ENCODE measurements at places on chromosomes 3 and 15.

GRCh38 chr3:76912841-76913383 lies 127.0 kb upstream of the ROBO2 start:
- peak; percentile 38 for DNase-seq

GRCh38 chr15:73022161-73022560 lies 30.1 kb upstream of the NEO1 start:
- no peak for DNase-seq

- peak; percentile 42 for DNase-seq
Measured at GRCh38 chr3:24533561-24534193, 39.0 kb upstream of the THRB start.

GRCh38 chr15:59352683-59353082 lies 20.0 kb downstream of the MYO1E start:
- no peak for DNase-seq

DNA sequence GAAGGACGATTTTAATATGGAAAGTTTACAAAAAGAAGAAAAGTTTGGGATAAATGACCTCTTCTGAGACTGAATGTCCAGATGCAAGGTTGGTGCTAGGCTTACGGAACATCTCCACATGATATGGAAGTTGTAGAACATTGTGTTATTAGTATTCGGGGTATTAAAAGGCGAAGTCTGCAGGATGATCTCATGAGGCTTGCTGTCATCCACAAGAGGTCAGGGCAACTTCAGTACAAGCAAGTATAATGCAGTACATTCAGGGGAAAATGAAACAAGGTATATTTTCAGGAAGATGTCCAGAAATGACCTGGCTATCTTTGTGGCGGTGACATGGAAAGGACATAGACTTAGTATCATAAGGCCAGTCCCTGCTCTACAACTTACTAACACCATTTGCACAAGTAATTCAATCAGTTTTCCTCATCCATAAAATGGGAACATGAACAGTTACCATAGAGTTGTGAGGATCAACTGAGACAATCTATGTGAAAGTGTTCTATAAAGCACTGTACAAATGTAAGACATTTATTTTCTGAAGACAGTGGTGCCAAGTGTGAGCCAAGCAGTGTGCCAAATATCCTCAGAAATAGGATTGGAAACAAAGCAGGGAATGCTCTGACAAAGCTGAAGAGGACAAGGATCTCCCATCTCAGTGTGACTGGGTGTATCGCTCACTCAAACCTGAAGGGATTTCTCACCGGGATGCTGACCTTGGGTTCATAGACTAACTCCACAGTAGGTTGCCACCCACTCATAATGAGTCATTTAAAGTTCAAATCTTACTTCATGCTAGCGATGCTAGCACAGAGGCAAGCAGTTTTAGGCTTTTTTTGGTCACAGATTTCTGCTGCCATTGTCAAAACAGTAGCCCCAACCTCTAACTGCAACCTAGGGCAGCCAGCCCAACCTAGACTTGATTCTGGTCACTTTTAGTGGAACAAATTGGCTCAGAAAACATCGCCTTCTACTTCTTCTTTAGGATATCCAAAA lies 118.3 kb downstream of the TIGIT start:
- no peak for DNase-seq

DNA sequence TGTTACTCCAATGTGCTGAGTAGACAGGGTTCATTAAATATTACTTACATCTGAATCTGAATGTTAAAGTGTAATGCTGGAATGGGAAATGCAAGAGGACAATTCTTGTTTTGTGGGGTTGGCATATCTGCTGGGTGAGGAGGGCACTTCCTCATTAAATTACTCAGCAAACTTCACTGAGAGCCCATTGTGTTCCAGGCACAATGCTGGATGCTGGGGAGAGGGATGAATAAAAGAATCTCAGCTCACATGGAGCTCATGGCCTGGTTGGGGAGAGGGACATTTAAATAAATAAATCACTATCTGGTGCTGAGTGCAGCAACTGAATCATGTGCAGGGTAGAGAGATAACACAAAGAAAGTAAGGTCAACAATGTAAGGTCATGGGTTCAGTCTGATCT lies 199.2 kb upstream of the CFAP20DC start:
- no peak for DNase-seq

DNA sequence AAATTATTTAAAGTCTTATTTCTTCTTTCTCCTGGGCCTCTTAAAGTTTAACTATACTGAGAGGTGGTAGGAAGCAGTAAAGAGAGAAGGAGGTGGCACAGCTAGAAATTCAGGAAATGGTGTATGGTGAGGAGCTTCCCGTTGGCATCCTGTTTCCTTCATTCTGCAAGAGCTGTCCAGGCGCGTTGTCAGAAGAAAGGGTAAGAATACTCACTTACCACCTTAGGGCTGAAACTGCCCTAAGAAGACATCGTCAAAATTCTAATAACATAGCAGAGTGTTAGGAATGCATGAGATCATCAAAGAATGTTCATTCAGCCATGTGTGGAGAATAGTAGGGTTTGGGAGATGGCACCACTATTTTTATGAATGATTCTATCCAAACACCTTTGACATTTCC lies 699.6 kb downstream of the MCTP2 start:
- no peak for DNase-seq

GRCh38 chr15:37208146-37209040 lies 108.0 kb upstream of the MEIS2 start:
- no peak for DNase-seq

DNA sequence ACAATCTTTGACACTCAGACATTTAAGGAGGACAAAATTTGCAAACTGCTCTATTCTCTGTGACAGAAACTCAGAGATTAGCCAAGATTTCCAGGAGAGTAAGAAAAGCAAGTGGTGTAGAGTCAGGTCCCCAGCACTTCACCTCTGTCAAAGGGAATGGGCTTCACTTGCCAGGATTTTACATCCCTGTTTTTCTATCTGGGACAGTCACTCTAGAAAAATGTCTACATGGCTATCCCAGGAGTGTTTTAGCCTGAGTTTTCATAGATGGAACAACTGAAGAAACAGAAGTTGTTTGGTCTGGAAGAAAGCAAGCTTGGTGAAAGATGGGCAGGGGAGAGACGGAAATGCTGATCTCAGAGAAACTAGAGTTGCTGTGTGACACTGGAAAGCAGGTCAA lies 3.0 kb downstream of the FAM219B start:
- no peak for DNase-seq

DNA sequence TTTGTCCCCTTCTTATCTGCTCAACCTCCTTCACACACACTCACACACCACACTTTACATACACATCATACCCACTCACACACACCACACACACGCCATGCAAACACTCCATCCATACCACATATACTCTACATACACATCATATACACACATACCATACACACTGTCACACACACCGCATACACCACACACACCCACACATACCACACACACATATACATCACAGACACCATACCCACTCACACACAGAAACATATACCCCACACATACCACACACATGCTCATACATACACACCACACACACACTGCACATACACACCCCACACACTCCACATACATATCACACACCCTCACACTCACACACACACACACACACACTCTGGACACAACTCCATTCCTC lies 54.3 kb upstream of the ACP3 start:
- DNase-seq, result no peak

- DNase-seq, result no peak
Measured at GRCh38 chr15:23482228-23482627, 35.2 kb upstream of the GOLGA6L2 start.

DNA sequence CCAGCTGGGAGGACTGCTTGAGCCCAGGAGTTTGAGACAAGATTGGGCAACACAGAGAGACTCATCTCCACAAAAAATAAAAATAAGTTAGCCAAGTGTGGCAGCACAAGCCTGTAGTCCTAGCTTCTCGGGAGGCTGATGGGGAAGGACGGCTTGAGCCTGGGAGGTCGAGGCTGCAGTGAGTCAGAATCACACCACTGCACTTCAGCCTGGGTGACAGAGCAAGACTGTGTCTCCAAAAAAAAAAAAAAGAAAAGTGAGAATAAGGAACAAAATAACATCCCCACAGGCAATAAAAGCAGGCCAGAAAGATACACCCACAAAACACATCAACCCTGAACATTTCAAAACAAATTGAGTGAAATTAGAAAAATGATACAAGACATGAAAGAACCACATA lies 48.7 kb upstream of the OCA2 start:
- DNase-seq, result no peak

- DNase-seq, result no peak
Measured at GRCh38 chr3:122957707-122958689, 69.6 kb downstream of the SEMA5B start.

GRCh38 chr3:106482451-106482850 lies 613.6 kb upstream of the CBLB start:
- no peak for DNase-seq

DNA sequence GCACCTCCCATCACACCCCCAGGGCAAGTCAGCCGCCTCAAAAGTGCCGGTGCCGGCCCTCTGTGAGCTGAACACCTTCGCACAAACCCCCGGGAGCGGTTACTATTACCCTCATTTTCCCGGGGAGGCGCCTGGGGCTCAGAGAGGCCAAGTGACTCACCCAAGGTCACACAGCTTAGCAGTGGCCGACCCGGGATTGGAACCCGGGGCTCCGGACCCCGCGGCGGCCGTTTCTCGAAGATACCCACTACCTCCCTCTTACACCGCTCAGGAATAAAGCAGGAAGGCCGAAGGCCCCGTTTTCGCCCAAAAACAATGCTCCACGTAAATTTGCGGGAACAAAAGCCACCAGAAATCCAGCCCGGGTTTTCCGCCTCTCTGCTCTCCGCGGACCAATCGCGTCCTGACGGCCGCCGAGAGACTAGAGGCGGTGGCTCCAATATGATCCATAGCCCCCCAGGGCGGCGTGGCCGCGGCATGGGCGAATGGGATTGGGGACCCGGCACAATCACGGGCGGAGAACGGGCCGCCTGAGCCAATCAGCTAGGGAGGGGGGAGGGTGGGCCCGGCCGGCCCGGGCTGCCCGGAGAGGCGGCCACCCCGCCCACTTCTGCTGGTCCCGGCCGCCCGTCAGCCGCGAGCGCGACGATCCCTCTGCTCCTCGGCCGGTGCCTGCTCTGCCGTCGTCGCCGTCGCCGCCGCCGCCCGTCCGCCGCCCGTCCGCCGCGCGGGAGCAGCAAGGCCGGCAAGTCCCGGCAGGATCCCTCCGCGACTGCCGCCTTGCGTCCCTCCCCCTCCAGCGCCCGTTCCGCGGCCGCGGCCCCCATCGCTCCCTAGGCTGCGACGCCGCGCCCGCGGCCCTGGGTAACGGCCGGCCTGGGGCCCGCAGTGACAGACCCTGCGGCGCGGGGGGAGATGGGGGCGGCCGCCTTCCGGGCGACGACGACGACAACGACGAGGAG lies 177.0 kb downstream of the OR4M2 start:
- DNase-seq, result no peak
